ENCODE measurements at places on chromosomes 11 and 22.

DNA sequence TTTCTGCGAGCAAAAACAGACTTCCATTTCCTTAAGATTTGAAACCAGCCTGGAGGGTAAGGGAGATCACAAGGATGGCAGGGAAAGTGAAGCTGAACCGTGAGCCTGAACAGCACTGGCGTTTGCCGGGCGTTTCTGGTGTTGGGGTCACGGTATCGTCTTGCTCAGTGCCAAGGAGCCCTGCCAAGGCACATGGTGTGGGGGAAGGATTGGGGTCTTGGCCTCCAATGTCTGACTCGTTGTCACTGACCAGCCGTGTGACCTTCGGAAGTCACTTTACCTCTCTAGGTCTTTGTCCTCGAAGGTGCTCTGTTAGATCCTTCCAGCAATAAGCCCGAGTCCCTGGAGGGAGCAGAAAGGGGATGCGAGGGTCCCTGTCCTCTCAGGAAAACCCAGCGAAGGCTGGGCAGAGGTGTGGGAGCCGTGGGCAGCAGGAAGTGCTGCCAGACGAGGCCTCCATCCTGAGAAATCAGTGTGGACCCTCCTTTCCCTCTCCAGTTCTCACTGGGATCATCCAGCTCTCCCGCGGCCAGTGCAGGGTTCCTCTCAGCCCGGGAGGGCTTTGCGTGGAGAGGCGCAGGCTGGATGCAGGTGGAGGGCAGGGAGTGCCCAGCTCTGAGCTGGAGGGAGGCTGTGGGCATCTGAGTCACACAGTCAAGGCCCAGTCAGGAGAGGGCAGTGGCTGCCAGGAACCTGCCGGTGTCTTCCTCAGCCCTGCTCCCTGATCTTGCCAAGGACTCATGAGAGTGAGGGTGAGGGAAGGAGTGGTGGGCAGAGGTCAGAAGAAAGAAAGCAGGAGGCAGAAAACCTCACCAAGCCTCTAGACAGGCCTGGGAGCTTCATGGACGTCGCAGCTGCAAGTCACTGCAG lies 18.9 kb downstream of the TOM1 start:
- DNase-seq, result no peak

- no peak for DNase-seq
These were observed 35.4 kb downstream of the CHRDL2 start for GRCh38 chr11:74695705-74696280.

DNA sequence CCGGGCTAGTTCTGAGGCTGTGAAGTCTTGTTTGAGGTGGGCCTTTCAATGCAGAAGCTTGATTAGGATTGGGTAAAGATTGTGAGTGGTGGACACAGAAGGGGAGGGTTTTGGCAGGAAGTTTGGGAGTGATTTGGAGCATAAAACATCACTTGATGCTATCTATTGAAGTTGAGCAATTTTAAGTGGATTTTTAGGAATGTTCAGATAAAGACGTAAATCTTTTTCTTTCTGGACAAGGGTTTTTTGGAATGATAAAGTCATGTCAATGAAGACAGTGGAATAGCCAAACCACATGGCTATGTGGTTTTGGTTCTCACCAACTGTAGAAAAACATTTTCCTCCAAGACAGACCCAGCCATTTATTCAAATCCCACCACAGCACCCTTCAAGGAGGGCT lies 111.2 kb upstream of the SNX19 start:
- DNase-seq, result no peak

DNA sequence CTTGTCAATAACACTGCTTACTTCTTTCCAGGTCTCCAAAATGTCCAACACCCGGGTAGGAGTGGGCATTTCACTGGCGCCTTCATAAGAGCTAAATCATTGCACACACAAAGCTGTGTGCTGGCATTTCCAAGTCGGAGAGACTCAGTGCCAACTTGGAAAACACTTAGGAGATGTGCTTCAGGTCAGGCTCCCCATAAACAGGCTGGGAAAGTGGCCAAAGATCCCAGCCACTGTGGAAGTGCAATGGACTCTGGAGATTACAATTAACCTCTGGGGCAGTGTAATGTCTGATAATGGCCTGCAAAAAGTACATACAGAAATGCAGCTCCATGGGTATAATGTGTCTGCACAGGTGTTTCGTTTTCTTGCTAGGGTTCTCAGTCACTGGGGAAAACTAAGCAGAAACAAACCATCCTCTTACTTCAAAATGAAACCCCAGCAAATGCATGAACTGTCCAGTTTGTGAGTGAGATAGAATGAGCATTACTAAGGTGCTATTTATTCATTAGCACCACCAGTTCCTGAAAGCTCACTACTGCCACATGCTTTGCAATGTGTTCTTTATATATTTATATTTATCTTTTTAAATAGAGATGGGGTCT lies 79.0 kb downstream of the ABTB2 start:
- DNase-seq, result no peak

DNA sequence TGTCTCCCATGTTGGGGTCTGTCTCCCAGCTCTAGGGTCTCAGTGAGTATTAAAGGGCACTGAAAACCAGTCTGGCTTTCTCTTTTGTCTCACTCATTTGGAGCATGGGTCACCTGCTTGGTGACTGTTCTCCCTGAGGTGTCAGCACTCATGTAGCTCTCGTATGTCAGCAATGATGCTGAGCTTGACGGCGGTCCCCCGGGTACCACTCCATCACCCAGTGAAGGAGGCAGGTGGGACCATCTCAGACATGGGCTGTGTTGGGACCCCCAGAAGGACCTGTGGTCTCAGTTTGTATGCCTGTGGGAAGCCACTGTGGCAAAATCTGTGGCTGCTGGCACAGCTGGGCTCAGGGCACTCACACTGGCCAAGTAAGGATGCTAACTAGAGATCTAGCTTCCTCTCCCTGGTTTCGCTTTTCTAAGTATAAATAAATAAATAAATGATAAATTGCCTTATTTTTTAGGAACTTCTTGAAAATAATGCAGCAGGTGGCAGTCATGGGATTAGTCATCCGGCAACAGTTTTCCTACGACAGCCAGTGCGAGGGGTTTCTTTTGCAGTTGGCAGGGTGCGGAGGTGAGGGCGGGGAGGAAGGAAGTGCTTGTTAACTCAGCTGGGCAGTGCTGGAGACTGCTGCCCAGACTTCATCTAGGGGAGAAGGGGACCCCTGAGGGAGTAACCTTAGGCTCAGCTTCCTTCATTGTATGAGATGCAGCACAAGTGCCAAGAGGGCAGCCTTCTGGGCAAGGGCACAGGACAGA lies 48.8 kb downstream of the OSBP2 start:
- no peak for DNase-seq

GRCh38 chr11:118619444-118620197 lies 12.2 kb downstream of the PHLDB1 start:
- DNase-seq, result no peak

DNA sequence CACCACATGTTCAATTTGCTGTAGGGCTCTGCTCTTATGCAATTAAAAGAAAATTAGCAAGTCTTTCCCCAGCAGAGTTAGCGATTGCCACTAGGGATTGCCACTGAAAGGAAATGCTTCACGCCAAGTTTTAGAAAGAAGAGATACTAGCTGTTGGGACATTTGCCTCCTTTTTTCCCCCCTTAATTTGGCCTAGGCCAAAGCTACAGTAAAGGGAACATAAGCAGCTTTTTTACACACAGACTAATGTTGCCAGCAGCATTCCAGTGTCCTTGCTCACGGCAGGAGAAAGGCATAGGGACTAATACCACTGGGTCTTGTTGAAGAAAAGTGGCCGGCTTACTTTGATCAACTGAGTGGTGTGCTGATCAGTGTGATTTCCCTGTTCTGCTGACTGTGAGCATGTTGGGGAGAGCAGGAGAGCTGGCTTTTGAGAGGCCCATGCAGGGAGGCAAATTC lies 71.2 kb downstream of the PHF21A start:
- no peak for DNase-seq

- DNase-seq, result no peak
These were observed 4.5 kb downstream of the NCF4 start for GRCh38 chr22:36865346-36865745.

DNA sequence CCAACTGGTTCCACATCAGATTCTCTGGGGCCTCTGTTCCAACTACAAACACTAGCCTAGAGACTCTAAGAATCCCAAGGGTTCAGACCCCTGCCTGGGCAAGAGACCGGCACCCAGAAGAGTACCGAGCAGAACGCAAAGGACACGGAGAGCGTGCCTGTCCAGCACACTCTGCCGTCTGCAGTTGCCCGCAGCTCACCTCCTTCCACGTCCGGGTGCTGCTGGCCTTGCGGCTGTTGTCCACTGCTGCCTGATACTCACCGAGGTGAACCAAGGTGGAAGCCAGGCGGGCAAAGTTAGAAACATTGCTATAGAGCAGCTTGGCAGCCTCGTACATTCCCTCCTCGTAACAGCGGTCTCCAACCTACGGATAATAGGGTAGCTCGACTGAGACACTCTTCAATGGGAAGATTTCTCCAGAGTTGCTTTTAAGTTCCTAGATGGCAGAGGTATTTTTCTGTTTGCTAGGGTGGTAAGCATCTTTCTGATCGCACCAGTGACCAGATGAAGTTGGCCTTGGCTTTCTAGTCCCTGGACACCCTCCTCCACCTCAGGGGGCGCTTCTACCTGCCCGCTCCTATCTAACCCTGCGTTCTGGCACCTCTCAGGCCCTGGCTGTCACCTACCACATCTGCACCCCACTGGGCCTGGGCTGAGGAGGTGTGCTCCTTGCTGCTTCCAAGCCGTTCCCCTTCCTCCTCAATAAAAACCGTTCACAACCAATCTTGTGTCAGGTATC lies 22.8 kb upstream of the SLC25A1 start:
- no peak for DNase-seq

DNA sequence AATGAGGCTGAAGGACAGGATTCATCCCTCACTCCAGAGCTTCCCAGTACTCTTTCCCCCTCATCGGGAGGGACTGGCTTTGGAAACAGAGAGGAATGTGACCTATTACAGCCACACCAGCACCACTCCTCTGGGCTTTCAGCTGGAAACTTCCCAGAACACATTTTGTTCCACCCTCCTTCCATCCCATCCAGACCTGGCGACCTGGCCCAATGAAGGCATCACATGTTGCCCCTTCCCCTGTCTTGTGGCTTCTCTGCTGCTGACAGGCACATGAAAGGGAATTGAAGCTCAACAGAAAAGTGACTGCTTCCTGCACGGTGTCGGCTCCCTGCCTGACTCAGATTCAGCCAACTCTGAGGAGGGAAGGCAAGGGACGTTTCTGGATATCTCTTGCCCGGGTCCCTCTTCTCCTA lies 19.1 kb downstream of the IRAG1 start:
- no peak for DNase-seq

- DNase-seq, result no peak
These were observed 9.8 kb upstream of the SEC14L6 start for GRCh38 chr22:30556388-30556787.

DNA sequence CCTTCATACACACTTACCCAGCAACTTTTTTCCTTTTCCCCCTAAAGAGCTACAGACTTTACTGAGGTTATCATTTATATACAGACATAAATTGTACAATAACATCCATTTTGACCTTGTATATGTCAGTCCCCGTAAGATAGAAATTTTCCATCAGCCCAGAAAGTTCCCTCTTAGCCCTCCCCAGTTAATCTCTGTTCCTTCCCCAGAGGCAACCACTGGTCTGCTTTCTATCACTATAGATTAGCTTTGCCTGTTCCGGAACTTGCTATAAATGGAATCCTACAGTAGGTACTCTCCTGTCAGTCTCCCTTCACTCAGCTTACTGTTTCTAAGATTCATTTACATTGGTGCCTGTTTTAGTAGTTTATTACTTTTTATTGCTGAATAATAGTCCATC lies 54.9 kb downstream of the TSPAN18 start:
- DNase-seq, result no peak

DNA sequence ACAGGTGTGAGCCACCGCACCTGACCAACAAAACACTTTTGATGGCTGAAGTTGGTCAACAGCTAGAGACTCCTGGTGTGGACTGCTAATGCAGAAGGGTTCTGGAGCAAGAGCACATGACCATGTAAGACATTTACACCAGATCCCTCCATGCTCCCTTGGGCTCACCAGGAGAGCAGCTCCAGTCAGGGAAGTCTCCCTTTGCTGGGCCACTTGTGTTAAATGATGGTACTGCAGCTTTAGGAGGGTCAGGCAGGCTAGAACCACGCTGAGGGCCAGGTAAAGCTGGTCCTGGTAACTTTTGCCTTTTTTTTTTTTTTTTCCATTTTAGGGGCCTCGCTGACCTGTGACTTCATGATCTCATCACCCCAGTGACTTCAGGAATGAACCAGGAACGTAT lies 146.4 kb downstream of the FBXO7 start:
- no peak for DNase-seq

DNA sequence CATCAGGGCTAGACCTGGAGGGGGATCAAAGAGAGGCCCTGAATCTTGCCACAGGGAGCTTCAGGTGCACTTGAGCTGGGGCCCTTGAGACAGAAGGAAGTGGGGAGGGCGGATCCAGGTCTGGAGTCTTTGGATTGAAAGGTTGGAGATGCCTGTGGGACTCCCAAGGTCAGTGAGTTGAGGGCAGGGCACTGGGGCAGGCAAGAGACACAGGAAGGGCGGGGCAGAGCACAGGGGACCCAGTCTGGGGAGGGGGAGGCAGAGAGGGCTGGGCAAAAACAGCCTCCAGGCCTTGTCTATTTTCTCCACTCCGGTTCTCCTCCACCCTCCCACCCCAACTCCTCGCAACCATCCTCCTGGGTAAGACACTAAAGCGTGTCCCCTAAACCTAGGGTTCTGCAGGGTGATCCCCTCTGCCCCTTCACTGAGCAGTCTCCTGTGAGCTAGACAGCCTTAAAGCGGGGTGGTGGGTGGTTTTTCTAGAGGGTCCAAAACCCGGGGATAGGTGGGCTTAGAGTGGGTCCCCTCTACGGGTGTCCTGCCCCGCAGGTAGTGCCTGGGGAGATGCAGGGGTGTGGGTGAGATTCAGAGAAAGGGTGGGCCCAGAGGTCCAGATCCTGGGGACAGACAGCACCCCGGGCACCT lies 38.6 kb upstream of the CELSR1 start:
- DNase-seq, result no peak

- DNase-seq, result no peak
These were observed 61.9 kb downstream of the NRXN2 start for GRCh38 chr11:64661146-64661545.

DNA sequence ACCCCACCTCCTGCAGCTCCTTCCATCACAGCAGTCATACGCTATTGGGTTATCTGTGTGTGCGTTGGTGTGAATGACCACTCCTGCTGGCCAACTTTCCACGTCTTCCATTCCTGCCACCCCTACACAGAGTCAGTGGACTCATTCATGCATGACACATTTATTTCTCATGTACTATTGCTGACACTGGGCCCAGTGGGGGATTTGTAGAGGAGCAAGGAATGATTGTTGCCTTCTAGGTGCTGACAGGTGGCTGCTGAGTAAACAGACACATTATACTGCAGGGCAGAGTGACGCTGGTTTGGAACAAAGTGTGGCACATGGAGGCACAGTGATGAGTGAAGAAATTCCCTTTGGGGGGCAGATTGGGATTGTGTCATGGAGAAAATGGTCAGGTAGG lies 113.9 kb downstream of the CCDC81 start:
- no peak for DNase-seq

GRCh38 chr11:13315517-13316432 lies 38.2 kb downstream of the BMAL1 start:
- no peak for DNase-seq

DNA sequence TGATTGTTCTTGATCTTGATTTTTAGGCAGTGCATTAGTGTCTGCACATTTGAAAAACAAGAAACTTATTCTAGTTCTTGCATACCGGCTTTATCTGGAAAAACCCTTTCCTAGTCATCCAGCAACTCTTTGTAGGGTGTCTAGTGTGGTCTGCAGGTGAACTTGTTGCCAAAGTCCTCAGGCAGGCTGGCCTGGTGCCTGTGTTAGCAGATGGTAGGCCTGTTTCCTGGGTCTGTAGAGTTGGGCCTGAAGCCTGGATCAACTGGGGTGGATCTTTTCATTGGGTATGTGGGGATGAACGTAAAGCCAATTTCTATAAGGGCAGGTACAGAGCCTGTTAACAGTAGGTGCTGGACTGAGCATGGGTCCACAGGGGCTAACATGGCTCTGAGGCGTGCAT lies 5.6 kb upstream of the GLYATL1 start:
- no peak for DNase-seq

Data from stimulated activated CD8-positive, alpha-beta memory T cell treated with anti-CD3 and anti-CD28 coated beads, Interleukin-15, amount 100 ng/mL, for 4 hours (primary cell).